ENCODE measurements at places on chromosomes 16 and 17.

DNA sequence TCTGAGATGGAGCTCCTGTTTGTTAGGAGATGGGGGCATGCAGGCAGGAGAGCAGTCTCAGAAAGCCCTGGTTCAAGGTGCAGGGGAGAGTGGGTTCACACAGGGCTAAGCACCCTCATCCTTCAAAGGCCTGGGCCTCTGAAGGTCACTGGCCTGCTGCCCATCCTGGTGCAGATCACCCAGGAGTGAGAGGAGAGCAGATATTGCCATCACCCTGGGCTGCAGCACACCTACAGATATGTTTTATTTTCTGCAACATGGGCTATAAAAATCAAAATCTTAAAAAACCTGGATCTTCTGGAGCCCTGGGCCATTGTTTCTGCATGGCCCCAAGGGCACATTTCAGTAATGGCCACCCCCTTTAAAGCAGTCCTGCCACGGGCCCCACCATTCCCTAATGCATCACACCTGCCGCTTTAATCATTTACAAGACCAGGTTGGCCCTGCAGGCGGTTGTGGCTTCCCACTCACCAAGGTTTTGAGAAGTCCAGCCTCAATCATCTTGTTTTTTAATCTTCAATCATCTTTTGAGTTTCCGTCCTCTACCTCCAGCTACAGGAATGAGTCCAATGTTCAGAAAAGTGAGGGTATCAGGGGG is 20.4 kb upstream of the NUP93 start:
- DNase-seq: no peak

- DNase-seq: peak; percentile 16
Measured at GRCh38 chr17:42050393-42051012, at the start of gene C17orf113. Gene C17orf113, minus strand, starts transcription at chr17:42050601. Its CDS starts 7,225 bp downstream, at chr17:42043376.

GRCh38 chr17:82021107-82021899 is 1.4 kb downstream of the CENPX start:
- DNase-seq: no peak

DNA sequence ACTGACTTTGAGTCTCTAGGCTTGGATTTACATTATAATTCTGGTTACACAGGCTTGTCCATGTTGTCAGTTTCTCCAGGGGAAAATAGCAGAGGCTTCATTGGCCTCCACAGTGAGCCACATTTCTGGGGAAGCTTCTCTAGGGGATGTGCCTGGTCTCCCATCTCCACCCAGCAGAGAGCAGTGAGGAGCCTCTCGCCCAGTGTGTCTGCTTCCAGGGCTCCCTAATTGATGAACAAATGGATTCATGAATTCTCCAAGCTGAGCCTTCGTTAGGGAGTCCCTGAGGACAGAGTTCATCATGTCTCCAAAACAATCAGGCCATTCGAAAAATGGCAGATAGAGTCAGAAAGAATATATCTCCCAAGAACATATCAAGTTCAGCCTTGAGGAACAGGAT is 162.4 kb upstream of the TOX3 start:
- DNase-seq: no peak

- no peak for DNase-seq
Measured at GRCh38 chr17:31877911-31878702, 19.1 kb upstream of the COPRS start.

DNA sequence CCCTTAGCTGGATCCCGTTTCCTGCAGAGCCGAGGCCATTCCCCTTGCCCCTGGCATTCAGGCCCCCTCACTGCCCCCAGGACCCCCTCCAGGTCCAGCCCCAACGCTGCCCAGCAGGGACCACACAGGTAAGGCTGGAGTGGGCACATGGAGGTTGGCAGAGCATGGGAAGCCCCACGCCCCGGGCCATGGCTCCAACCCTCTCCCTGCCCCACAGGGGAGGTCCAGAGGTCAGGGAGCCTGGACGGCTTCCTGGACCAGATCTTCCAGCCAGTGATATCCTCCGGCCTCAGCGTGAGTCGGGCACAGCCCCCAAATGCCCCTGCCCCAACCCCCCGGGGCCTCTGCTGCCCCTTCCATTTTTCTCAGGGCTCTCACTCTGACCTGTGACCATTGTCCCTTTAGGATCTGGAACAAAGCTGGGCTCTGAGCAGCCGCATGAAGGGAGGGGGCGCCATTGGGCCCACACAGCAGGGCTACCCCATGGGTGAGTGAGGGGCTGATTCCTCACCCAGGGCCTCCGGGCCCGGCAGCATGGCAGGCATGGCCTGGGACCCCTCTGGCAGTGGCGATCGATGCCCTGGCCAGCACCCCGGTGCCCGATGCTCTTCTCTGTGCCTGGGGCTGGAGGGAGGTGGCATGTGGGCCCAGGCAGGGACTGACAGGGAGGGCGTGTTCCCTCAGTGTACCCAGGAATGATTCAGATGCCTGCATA is 18.5 kb upstream of the SMIM5 start:
- DNase-seq: no peak

GRCh38 chr17:15351925-15352324 is 10.5 kb upstream of the TEKT3 start:
- no peak for DNase-seq

GRCh38 chr16:2003827-2004641 is 5.6 kb downstream of the ZNF598 start:
- peak; percentile 67 for DNase-seq

DNA sequence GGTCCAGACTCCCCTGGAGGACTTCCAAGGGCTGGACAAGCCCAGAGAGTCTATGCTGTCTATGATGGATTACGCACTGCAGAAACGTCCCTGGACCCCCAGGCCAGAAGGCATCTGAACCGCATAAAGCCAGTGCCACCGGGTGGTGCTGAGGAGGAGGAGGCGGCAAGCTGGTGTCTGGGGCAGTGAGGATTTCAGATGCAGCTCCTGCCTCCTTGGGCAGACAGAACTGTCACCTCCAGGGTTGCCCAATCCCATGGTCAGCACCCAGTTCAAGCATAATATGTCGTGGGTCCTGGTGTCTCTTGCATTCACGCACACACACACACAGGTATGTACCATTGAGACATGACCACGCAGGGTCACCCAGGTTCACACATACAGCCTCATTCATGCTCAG is 25.6 kb downstream of the RAP1GAP2 start:
- no peak for DNase-seq

DNA sequence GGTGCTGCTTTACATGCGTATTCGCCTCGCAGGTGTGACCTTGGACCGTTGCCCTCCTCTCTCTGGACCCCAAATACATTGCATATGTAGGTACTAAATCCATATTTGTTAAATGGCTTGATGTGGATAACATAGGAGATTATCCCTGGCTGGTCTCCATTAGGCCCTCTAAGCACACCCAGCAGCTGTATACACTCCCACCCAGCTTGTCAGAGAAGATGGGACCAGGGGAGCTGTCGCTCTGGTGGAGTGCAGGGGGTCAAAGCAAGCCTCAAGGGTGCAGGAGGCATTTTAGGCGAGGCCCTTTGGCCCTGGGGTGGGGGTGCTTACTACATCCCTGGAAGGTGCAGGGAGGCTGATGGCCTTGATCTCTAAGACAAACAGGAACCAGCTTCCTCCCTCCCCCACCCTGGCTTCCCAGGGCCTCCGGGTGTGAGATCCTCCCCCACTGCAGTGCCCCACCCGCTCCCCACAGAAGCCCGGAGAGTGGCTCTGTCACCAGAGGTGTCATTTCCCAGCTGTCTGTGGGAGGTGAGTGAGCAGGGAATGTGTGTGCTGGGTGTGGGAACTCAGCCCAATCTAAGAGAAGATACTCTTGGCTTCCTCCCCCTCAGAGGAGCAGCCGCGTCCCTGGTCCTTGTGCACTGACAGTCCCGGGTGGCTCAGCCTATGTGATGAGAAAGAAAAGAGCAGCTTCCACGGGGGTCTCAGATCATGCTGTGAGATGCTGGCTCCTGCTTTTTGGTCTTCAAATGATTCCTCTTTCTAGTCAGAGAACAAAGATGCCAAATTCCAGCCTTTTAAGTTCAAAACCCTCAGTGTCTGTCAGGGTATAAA is 1.4 kb upstream of the VAMP2 start:
- peak; percentile 57 for DNase-seq

DNA sequence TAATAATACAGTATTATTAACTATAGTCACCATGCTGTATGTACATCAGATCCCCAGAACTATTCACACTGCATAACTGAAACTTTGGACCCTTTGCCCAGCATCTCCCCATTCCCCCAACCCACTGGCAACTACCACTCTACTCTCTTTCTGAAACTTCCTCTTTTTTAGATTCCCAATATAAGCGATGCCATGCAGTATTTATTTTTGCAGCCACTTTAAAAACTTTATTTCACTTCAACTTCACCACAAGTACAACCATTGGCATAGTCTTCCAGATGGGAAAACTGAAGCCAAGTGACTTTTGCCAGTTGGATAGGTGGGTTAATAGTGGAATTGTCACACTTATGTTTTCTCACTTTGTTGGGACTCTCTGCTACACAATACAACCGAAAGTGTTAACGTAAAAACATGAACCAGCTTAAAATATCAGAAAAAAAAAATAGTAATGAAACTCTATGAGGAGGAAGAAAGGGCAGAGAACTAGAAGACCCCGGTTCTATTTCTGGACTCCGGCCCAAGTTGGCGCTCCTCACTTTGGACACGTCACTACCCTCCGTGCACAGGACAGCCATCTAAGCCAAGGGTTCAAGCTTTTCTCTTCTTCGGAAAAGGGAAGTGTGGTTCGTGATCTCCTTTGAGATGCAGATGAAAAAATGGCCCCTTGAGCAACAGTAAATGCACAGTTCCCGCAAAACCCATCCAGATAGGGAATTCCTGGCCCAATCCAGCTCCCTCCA is 743 bp downstream of the SHCBP1 start:
- DNase-seq: no peak

DNA sequence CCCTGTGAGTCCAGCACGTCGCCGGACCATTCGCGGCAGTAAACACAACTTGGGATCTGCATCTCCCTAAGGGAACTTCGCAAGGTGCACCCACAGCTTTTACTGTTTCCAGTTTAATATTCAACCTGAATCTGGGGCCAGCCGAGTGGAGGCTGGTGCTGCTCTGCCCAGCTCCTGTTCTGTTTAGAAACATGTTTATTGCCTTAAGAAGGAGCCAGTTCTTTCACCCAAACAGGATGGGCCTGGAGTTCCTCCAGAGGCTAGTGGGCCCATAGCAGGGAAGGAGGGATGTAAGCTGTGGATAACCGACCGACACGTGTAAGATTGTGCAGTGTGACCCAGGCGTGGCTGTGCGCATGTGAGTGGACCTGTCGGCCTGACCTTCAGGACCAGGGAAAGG is 17.4 kb downstream of the TBC1D24 start:
- no peak for DNase-seq

DNA sequence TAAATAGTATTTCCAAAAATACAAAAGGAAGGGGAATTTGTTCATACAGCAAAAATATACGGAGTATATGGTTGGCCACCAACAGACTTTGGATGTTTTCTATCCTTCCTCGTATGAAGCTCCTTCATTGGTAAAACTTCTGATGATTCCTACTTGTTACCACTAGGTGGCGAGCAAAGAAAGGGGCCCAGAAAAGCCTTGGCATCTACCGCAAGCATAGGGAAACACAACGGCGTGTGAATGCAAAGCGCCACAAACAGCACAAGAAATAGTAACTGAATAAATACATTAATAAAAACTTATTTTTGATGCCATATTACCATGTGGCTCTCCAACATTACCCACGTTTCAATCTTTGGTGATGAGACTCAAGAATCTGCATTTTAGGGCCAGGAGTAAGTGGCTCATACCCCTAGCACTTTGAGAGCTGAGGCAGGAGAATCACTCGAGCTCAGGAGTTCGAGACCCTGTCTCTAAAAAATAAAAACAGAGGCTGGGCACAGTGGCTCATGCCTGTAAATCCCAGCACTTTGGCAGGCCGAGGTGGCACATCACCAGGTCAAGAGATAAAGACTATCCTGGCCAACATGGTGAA is 34.5 kb downstream of the YWHAE start:
- peak; percentile 55 for DNase-seq

GRCh38 chr16:73049511-73049910 is 1.6 kb upstream of the ZFHX3 start:
- DNase-seq: no peak

DNA sequence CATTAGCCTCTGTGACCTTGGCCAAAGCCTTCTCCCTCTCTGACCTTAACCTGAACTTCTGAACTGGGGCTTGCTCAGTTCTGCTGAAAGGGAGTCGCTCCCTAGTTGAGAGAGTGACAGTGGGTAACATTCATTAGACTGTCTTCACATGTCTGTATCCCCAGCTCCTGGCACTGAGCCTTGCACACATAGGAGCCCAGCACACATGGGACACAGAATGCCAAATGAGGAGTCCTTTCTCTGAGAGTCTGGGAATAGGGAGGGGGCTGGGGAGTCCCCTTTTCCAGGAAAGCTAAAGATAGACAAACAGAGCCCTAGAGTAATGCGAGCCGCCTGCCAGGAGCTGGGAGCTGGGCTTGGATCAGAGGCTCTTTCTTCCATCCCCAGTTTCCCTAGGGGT is 2.5 kb downstream of the TAC4 start:
- DNase-seq: no peak

DNA sequence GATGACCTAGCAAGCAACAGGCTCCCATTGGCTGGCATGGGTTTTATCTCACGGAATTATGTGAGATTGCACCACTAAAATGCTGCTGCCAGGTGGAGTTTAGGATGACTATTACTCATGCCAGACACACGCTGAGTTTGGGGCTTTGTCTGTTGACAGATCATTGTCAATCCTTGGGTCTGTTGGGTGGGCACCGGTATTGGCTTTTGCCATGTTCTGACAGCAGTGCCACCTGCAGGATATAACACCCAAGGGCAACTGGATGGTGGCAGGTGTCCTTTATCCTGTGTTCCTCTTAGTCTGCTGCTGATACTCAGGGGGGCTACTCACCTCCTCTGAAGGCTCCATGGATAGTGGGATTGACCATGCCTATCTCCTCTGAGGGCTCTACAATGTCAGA is 221.6 kb upstream of the DYNLRB2 start:
- DNase-seq: no peak

- DNase-seq: peak; percentile 41
Measured at GRCh38 chr17:76265624-76266243, 586 bp downstream of the UBALD2 start.
